ENCODE measurements at places on chromosomes 1 and 21. TPM values are rescaled to one million over a fixed set of nuclear protein-coding genes. Genes with fewer than 3 reads are reported as not detected.

The IFI44 gene
- total RNA-seq, result 16.1 TPM

The FGR gene
- 0.96 TPM for total RNA-seq

The ZFP69B gene
- 6.5 TPM for total RNA-seq

The SPTA1 gene
- total RNA-seq, result 3.9 TPM

The LRRC38 gene
- not detected for total RNA-seq

The FAM78B gene
- 13.5 TPM for total RNA-seq

The CD1D gene
- total RNA-seq, result 4.6 TPM

The SPATA1 gene
- total RNA-seq, result 4.8 TPM

The PHLDA3 gene
- 77.0 TPM for total RNA-seq
